ENCODE measurements at places on chromosomes 2 and 18.

DNA sequence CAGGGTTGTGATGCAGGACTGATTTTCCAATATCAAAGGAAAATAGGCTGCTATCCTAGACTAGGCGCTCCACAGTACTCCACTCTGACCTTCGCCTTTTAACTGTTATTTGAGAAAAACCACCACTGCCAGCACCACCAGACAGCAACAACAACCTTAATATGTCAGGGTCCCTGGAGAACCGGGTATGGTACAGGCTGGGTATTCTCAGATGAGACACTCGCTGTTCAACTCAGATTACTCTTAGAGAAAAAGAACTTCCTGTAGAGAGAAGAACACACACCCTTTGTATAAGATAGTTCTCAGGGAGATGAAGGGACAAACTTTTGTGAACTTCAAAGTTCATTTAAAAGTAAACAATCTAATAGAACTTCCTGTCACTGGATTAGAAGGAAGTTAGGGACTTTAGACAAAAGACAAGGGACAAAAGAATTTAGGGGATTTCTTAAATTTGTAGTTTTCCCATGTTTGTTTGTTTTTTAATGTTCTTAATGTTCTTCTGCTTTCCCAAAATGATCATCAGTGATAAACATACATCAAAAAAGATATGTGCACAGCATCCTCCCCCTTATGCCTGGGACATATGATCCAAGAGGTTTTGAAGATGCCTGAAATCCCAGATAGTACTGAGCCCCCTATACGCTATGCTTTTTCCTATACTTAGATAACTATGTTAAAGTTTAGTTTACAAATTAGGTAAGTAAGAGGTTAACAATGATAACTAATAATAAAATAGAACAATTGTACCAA, 41.3 kb upstream of the PPP1R1C start:
- no peak for DNase-seq

DNA sequence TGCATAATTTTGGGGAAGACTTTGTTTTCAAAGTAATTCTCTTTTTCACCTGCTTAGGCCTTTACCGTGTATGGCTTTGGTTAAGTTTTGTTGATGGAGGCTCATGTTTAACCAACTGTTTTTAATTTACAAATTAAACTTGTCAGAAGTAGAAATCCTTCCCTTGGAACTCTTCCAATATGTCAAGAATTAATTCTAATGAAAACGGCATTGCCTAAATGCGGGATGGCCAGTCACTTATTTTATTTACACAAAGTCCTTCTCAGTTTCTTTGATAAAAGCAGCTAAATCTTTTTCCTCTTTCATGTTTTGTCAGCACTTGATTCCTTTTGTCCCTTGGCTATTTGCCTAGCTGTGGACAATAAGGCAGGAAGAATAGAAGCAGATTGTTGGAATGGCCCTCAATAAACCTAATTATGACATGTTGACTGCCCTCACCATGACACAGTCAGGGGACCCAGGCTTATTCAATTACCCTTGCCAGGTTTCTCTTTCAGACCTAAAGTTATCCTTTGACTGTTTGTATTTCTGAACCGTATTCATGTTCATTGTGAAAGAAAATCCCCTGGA, 26.3 kb downstream of the PAX3 start:
- DNase-seq, result no peak

DNA sequence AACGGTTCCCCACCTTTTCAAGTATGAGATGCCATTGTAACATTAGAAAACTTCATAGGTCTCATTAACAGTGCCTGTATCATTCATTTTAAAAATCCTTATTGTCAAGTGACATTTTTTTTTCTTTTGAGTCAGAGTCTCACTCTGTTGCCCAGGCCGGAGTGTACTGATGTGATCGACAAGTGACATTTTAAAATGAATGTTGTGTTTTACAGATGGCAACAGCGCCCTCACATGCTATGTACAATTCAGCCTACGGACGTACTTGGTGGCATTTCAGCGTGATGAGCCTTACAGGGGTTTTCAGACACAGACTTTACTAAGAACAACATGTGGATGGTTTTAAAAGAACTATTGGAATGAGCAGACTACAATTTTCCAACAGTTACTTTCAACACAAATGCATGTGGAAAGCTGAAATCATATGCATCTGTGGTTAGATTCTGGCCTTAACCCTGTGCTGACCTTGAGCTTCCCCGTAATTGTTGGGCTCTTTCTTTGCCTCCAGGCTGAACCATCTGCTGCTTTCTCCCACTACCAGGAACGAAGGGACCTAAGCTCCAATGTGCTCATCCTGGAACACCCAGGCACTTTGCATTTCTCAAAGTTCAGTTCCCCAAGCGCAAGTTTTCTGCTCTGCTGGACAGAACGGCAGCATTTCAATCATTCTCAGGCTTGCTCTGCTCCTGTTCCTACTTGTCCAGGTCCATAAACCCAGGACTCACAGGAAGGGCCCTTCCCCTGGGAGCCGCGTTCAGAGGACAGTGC, 119.9 kb upstream of the NDUFV2 start:
- peak; percentile 63 for DNase-seq

DNA sequence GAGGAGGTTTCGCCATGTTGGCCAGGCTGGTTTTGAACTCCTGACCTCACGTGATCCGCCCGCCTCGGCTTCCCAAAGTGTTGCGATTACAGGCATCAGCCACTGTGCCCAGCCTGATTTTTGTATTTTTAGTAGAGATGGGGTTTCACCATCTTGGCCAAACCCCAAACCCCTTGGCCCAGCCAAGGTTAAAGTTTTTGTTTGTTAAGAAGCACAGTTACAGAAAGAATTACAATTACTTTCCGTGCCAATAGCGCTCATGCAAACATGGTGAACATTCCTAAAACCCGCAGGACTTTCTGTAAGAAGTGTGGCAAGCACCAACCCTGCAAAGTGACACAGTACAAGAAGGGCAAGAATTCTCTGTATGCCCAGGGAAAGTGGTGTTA, 26.1 kb downstream of the ITSN2 start:
- DNase-seq, result no peak

GRCh38 chr2:166384774-166385173, 9.0 kb upstream of the SCN9A start:
- no peak for DNase-seq

- no peak for DNase-seq
Observed at GRCh38 chr18:21141668-21142422, 30.2 kb upstream of the ROCK1 start.

DNA sequence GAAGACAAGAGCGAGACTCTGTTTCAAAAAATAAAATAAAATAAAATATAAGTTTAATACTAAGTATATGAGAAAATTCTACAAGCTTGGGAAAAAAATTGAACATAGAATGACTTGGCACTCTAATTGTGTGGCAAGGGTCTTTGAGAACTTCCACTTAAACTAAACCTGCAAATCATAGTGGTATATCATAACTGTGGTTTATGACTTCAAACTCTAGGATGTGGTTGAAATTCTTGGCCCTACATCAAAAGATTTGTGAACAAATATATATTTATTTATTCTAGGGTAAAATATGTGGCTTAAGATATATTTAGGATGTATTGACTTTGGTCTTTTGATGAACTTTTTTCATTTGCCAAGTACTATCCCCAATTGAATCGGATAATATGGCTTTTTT, 3.1 kb upstream of the FAM171B start:
- no peak for DNase-seq

DNA sequence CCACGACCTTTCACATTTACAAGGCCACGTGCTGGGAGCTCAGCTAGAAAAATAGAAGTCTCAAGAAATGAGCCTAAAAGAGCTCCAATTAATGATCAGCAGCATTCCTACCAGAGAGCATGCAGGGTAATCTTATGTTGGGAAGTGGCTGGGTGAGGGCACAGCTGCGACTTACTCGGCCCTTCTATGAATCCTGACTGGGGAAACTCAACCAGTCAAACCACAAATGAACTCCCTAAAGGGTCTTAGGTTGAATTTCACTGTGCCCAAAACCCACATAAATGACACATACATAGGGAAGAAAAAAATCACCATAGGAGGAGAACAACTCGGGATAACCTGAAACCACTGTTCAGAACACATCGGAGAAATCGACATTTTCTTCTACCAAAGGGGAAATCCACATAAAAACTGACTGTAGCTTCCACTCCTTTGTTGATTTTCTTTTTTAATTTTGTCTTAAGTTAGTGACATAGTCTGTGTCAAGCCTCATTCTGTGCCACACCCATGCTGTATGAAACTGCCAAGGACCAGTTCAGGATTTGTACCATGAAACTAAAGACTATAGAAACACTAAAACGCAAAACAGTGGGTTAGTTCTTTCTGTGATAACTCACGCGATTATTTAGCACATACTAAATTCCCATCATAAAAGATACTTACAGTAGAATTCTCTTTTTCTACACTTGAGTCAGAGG, 54.7 kb downstream of the UXS1 start:
- no peak for DNase-seq

- DNase-seq, result no peak
Observed at GRCh38 chr2:239939736-239940483, 85.2 kb downstream of the NDUFA10 start.

DNA sequence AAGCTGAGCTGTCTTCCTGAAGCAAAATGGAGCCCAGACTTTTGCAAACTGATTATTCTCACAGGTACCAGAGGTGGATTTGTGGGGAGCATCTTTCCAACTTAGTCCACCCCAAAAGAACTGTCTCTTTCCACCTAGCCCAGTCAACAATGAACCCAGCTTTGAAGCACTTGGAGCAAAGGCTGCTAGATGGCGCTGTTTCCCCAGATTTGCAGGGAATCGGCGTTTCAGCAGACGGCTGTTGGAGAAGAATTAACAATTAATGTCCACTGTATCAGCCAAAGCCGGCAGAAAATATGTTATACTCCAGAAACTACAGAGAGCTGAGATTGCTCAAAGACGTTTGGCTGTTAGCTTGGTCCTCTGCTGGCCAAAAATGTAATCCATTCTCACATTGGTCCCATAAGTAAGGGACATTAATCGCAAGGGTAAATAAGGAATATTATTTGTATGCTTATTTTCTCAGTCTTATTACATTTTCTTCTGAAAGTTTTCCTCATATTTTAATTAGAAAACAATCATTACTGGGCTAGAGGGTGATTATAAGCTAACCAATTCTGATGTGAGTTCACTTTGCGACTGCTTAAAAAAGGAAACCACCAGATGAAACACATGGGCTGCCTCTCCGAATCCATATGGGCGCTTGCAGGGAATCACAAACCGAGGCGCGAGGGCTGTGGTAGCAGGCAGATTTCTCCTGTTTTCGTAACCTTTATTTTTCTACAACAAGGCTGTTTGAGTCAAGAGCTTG, 423.8 kb upstream of the MEX3C start:
- peak; percentile 1 for DNase-seq

DNA sequence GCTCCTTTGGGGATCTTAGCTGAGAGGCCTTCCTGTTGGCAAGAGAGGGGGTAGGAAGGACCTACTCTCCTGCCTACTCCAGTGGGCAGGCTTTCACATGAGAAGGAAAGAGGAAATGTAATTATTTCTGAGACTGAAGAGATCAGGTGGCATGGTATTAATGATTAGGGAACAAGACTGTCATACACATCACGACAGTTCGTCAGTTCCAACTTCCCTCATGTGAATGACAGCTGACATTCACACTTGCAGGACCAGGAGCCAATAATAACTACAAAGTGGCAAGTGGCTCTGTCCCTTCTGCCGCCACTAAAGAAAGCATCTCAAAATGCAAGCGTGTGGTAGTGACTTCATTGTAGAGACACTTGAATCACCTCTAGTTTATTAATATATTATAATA, 90.0 kb downstream of the ZCCHC2 start:
- no peak for DNase-seq

DNA sequence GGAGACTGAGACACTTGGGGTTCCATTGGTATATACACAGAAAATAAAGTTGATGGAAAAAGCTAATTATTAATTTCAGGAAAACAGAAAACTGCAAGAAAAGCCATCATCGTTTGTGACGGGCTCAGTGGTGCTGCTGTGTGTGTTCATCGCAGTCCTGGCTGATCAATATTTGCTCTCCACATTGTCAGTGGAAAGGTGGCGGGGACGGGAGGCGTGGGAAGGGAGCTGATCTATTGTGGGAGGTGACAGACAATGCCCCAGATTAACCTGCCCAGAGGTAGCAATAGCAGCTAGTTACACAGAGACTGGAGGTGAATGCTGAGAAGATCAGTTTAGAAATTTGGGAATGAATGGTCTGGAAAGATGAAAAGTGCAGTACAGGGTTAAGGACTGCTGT, 50.0 kb upstream of the CTDP1 start:
- no peak for DNase-seq

DNA sequence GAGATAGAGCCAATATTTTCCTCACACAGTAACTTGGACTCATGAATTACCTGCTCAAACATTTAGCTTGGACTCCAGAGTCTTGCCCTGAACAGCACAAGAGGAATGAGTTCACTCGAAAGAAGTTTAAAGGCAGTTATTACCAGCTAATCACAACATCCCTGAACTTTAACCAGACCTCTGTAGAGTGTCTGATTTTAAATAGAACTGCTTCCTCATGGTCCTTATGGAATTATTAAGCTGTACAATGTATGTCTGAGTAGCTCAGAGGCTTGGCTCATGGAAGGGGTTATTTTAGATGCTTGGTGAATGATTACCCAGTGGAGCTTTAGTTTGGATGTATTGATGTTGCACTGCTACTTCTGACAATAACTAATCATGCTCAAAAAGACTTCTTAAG, 183.1 kb downstream of the FMNL2 start:
- no peak for DNase-seq

GRCh38 chr2:219901155-219901554, 273.7 kb downstream of the SLC4A3 start:
- no peak for DNase-seq

- DNase-seq, result peak; percentile 10
Observed at GRCh38 chr2:50535971-50536759, 495.8 kb downstream of the NRXN1 start.

DNA sequence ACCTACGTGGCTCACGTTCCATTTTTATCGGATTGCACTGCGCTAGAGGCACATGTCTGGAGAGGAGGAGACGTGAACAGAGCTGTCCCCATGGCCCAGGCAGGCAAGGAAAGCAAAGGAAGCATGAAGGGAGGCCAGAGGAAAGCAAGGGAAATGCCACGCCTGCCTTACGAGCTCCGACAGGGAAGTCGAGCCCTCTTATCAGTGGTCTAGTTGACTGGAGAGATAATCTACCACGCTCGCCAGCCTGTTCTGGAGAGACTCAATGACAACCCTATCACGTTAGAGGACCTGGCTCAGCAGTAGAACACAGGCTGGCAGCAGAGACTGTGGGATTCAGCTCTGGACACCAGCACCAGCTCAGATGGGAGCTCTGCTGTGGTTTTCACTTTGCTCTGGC, 202.6 kb upstream of the ID2 start:
- no peak for DNase-seq

- DNase-seq, result no peak
Observed at GRCh38 chr18:709771-710170, 2.7 kb downstream of the ENOSF1 start.

- DNase-seq, result no peak
Observed at GRCh38 chr2:236862961-236863728, 222.5 kb upstream of the COPS8 start.

DNA sequence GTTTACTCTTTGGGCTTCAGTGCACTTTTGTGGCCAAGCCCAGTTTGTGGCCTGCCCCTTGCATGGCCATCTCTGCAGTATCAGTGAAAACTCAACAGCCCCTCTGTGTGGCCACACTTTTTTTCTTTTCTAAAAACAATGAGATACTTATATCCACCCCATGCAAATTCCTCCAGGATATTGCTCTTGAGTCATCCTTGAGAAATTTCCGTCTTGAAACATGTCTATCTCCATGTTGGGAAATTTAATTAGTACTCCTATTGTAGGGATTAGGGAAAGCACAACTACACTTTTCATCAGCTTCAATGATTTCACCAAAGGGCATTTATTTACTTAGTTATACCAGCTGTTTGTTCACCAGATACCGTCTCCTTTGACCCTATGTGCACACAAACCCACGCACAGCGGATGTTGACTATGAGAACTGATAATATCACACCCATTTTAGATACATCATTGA, 993.1 kb downstream of the TSN start:
- DNase-seq, result no peak
